ENCODE measurements at places on chromosomes 7 and 10.
A peak's percentile ranks its signal among the peaks of the same experiment; 100 is the strongest.

DNA sequence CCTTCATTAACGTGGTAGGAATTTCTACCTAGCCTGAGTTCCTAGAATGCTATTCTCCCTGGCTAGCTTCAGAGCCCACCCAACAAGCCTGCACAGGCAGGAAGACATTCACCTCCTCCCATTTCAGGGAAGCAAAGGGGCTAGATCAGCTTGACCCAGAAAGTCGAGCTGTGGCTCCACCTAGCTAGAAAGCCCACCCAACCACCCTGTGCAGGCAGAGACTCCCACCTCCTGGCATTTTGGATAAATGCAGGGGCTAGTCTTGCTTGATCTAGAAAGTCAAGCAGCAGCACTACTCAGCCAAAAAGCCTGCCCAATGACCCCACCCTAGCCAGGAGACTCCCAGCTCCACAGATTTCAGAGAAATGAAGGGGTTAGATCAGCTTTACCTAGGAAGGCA, 479.5 kb downstream of the SDK1 start:
- DNase-seq, result no peak

GRCh38 chr10:4527281-4527970, 298.6 kb upstream of the AKR1E2 start:
- no peak for DNase-seq

GRCh38 chr7:27388561-27388960, 146.0 kb downstream of the EVX1 start:
- no peak for DNase-seq

- no peak for DNase-seq
These were observed 230.0 kb upstream of the HABP2 start for GRCh38 chr10:113322843-113323242.

- no peak for DNase-seq
These were observed 217.9 kb downstream of the GLRX3 start for GRCh38 chr10:130353928-130354572.

- peak; percentile 85 for DNase-seq
These were observed 6.6 kb downstream of the CPA2 start for GRCh38 chr7:130273081-130273932.

- peak; percentile 75 for DNase-seq
These were observed 248.9 kb downstream of the COBL start for GRCh38 chr7:51067757-51068156.

DNA sequence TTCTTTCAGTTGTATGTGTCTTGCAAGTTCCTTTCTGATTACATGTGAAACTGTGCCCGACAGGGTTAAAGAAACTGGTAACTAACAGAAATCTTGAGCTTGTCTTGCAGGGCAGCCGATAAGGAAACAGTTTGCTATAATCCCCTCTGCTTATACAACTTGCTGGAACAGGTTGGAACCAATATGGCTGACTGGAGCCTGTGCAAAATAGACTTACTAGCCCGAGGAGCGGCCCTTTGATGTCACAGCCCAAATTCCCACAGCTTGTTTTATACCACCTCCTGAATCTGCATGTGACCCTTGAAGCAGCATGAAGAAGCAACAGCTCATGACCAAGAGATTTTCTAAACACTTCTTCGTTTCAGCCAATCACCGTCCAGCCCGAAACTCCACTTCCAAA, 3.3 kb upstream of the YKT6 start:
- no peak for DNase-seq

DNA sequence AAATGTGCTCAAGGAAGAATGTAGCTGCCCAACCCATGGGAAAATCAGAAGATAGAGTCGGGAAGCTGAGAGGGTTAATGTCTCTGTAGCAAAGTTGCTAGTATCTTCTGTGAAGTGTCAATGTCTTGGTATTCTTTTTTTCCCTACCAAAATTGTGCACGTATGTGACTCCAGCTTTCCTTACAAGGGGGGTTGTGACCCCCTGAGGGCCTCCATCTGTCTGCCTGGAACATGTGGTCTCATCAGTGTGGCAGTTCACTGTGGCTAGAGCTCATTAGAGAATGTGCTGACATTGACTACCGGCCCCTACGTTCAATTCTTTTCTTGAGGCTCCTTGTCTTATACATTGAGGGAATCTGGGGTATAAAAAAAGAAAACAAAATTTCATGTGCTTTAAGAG, 725.2 kb upstream of the CELF2 start:
- DNase-seq, result peak; percentile 64

DNA sequence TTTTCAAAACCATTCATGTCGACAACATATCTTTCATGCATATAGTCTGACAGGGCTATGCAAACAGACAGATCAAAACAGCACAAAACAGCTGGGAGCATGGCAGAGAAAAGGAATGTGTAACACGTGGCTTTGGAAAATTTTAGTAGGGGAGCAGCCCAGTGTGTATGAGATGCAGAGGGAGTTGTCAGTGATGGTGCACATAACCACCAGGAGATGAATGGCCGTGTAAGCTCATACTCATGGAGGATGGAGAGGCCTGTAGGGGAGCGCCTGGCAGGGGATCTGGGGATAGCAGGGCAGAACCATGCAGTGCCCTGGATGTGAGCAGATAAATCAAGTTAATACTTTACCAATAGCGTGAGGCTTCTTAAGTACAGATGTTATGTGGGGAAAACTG, 45.7 kb downstream of the RHOBTB1 start:
- DNase-seq, result no peak

GRCh38 chr10:6507311-6507710, 72.8 kb downstream of the PRKCQ start:
- no peak for DNase-seq

DNA sequence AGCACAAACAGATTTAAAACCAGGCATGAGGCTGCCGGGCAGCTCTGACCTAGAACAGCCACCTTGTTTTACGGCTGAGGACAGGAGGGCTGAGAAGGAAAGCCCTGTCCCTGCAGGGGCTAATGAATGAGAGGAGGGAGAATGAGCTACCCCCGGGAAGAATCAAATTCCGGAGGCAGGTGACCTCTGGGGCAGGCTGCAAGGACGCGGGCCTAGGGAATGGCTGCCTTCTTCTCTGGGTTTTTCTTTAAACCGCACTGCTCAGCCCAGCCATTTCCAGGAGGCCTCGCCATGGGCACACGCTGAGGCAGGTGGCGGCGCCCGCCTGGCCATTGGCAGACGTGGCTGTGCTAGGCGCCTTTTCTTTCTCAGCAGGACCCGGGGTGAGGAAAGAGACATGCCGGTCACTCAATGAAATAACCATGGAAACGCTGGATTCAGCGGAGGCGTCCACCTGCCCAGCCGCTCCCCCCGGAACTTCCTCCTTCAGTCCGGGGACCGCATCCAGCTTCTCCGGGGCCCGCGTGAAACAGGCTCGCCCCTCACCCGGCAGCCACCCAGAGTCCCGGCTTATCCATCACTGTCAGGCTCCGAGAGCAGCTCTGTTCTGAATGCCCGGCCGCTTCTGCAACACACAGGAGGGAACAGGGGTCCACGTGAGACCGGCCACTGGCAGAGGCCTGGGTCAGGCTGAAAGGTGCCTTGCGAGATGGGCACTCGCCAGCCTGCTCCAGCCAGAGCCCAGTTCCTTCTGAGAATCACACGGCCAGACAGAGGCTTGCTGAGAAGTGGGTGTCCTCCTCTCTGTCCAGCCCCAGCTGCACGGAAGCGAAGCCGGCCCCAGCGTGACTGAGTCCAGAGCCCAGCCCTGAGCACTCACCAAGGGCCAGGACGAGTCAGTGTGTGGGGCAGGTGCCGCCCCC, 82.1 kb downstream of the PDGFA start:
- DNase-seq, result peak; percentile 58

GRCh38 chr10:128421371-128422160, 295.3 kb upstream of the MKI67 start:
- no peak for DNase-seq

GRCh38 chr10:122342293-122343134, 32.0 kb upstream of the PLEKHA1 start:
- DNase-seq, result peak; percentile 60

DNA sequence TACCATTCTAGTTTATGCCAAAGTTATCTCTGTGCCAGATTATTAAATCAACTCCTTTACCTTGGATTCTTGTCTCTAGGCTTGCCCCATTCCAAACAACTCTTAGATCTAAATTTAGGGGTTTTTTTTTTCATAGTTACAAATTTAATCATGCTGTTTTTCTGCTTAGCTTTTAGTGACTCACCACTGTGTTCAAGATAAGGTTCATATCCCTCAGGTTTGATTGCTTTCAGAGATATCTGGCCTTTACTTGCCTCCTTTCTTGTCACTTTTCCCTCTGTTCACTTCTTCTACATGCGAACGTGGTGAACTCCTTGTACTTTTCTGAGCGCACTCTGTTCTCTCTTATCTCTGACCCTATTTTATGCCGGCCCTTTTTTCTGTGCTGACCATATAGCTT, 78.2 kb downstream of the VPS50 start:
- no peak for DNase-seq

- no peak for DNase-seq
These were observed 331.0 kb downstream of the ADARB2 start for GRCh38 chr10:1406132-1406966.

- DNase-seq, result peak; percentile 26
These were observed 1277.1 kb downstream of the GATA3 start for GRCh38 chr10:9331583-9332008.

GRCh38 chr10:22550732-22551131, 163.6 kb downstream of the PIP4K2A start:
- no peak for DNase-seq

All from retina (tissue), 1 donor.